Fibroblast of the aortic adventitia (primary cell): ENCODE measurements at places on chromosomes 2 and 18. TPM values are rescaled to one million over a fixed set of nuclear protein-coding genes. Genes with fewer than 3 reads are reported as not detected.

Gene CHRNG
- not detected in 2 replicates for total RNA-seq

Gene ESCO1
- total RNA-seq: 15.6 and 26.0 TPM in 2 replicates

DNA sequence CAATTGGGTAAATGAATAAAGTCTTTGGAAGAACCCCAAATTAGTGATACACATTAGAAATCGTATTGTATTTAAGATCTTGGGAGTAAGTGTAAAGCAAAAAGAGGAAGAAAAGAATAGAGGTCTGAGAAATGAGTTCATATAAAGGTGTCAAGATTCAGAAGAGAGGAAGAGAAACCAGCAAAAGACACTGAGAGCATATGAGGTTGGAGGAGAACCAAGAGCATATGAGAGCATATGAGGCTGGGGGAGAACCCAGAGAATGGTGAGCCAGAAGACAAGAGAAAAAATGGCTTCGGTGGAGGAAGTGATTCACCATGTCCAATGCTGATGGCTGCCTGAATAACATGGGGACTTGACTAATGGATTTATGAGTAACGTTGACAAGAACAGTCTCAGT, 620.1 kb upstream of the GCFC2 start:
- DNase-seq: no peak

- no peak for DNase-seq
These were observed 125.6 kb upstream of the TACR1 start for GRCh38 chr2:75324861-75325284.

GRCh38 chr2:234770031-234770506, 181.7 kb upstream of the SH3BP4 start:
- peak; percentile 21 for DNase-seq

- DNase-seq: peak; percentile 4
These were observed 175.6 kb downstream of the MC4R start for GRCh38 chr18:60196836-60197606.

- DNase-seq: no peak
These were observed 122.5 kb downstream of the ASXL3 start for GRCh38 chr18:33700513-33700976.

- DNase-seq: peak; percentile 35
These were observed 127.4 kb downstream of the VAPA start for GRCh38 chr18:10041180-10041579.

DNA sequence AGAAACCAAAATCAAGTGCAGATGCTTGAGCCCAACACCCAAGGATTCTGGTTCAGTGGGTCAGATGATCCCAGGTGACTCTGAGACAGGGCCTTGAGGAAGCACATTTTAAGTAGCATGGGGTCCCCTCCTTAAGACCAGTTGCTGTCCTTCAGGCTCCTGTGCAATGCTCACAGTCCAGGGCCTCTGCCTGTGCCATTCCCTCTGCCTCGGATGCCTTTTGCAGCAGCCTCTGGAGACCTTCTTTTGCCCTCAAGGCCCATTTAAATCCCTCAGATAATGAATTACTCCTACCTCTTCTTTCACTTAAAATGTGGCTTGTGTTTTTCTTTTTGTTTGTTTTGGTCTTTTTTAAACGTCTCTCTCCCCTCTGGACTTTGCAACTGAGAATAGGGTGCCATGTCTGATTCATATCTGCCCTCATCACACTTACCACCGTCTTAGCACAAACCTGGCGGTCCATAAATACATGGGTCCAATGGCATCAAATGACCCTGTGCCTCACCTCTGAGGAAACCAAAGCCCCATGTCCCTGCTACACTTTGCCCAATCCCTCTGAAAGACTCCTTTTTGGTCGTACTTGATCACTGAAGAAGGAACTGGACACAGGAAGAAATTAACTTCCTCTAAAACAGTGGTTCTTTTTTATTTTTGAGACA, 14.2 kb downstream of the ACTG2 start:
- no peak for DNase-seq

DNA sequence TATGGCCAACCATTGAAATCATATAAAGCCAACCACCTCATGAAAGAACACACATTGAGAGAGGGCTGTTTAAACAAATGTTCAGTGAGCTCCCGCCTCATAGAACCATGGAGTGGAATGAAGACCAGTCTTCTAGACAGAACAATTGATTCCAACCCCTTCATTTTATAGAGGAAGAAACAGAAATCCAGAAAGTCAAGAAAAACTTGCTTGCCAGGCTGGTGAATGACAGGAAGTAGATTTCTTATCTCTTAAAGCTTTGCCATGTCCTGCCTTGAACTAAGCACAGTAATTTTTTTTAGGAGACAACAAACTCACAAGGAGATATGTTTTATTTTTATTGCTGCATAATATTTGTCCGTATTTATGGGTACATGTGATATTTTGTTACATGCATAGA, 16.5 kb upstream of the NRP2 start:
- DNase-seq: no peak

DNA sequence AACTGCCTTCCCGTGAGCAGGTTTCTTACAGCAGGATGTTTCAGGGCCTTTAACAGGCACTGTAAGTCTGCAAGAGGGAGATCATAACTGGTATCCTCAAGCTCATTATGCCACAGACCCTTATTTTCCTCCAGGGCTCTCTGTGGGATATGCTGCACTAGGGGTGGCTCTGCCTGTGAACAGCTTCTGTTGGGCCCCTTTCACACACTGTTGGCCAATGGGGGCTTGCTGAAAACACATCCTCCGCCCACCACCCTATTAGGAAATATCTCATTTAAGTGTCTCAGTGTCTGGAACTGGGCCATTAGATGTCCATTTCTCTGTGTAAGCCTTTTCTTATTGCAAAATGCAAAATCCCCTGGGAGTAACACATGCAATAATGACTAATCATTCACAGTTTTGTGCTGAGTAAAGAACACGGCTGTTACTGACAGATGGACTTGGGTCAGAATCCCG, 414.3 kb upstream of the HS6ST1 start:
- DNase-seq: peak; percentile 79
